ENCODE measurements at places on chromosomes 5 and 9. TPM values are rescaled to one million over a fixed set of nuclear protein-coding genes. Genes with fewer than 3 reads are reported as not detected.

The FGFR4 gene
- total RNA-seq, result 0.66 TPM

The NEUROG1 gene
- total RNA-seq, result not detected

The PSMB7 gene
- 293 TPM for total RNA-seq

The FBP2 gene
- not detected for total RNA-seq

The CER1 gene
- total RNA-seq, result not detected
